ENCODE measurements at places on chromosomes 2 and 18.
A peak's percentile ranks its signal among the peaks of the same experiment; 100 is the strongest.

GRCh38 chr2:212237350-212238095, 301.1 kb downstream of the ERBB4 start:
- DNase-seq, result no peak

GRCh38 chr2:72159211-72159993, 11.7 kb upstream of the CYP26B1 start:
- no peak for DNase-seq

DNA sequence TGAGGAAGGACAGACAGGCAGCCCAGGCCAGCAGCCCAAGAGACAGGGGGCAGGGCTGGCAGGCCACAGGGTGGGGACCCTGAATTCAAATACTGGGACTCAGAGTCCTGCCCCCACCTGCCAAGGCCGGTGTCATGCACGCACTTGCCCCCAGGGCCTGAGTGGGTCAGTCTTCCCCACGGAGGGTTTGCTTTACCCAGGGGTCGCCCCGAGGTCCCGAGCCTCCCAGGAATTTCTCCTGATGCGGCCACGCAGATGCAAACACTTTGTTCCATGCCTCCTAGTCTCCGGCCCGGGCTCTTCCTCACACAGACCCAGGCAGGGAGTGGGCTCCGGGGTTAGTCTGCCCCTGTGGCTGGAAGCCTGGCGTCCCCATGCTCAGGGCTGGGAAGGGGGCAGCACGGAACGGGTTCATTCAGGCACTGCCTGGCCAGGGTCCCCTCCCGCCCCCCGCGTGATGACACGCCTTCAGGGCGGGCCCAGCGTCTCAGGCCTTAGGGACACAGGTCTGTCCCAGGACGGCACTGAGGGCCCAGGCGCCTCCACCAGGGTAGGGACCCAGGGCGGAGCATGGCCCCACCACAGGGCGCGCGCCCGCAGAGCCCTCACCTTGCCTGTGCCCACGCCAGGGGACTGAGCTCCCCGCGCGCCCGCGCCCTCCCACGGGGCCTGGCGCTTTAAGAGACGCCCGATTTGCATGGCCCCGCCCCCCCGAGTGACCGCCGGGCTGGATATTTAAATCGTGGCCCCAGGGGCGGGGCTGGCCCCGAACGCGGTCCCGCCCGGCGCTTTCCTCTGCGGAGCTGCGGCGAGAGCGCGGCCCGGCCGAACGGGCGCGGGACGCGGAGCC, at the start of gene SNED1:
TSS of gene SNED1 (plus strand) at position 763 of the 850 bp plus-strand sequence. CDS start 220 bp downstream, outside the sequence.
- DNase-seq, result peak; percentile 63

DNA sequence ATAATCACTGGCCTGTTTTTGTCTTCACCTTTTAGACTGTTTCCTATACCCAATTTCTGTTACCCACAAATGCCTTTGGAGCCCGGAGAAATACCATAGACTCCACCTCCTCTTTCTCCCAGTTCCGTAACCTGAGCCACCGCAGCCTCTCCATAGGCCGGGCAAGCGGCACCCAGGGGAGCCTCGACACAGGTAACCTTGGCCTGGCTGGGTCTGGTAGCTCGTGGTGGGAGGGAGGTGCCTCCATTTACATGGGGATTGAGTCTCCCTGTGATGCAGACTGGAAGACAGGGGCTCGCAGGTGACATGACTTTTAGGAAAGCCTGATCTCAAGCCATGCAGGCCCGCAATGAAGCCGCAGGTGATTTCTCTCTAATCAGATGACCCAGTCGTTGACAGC, 100.6 kb downstream of the CABLES1 start:
- DNase-seq, result no peak

DNA sequence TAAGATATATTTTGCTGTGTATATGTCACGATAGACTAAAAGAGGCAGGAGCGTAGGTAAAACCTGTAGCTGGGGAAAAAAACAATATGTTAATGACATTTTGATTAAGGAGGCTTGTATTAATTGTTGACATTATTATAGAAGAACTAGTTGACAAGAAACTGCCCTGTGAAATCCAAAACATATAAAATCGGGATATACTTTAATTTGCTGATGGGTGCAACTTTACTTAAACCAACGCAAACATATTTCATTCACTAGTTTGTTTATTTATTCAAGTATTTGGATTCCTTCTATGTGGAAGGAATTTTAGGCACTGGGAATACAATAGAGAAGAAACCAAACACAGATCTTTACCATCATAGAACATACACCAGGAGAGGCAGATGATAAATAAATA, 8.0 kb downstream of the WDR7 start:
- no peak for DNase-seq

DNA sequence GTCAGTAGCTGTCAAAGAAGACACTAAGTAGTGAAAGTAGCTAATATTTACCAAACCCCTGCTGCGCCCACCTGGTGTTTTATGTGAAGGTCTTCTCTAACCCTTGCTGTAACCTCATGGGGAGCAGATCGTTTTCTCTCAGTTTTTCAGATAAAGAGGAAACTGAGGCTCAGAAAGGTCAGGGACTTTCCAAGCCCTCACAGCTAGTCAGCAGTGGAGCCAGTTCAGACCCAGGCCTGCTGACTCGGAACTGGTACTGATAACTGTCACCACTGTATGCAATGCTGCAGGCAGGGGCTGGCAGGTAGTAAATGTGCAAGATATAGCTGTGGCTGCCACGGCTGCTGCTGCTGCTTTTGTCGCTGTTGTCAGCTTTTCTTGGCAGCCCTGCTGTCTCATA, 69.1 kb downstream of the LRRFIP1 start:
- no peak for DNase-seq

- no peak for DNase-seq
Observed at GRCh38 chr2:105882341-105882740, 137.6 kb downstream of the NCK2 start.

DNA sequence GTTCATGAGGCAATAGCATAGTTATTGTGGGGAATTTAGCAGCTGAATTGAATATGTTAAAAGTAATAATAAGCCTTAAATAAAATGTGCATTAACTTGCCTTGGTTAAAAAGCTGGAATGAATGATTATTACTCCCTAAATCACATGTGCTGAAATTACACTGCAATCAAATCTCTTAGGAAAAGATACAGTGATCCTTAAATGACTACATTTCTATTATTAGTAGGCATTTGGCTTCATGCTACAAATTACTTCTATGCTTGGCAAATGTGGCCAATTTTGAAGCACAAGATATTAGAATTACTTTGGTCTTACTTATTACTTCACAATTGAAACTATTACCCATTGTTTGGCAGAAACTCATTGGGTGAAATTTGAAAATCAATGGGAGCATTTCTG, 5.4 kb downstream of the RND3 start:
- no peak for DNase-seq

DNA sequence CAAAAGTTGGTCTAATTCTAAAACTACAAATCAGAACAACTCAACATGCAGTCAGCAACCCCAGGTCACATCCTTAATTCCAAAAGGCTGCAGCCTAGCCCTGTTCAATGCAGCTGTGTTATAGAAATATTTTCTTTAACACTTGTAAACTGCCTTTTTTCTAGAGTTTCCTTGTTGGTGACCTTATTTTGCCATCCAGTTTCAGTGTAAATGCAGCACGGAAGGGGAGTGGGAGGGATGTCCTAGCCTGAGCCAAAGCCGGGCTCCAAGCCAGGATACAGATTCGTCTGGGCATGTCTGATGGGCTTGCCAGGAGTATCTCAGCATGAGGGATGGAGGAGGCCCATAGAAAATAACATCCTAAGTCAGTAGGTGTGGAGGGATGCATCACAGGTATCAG, 17.7 kb upstream of the SP3 start:
- DNase-seq, result peak; percentile 68

DNA sequence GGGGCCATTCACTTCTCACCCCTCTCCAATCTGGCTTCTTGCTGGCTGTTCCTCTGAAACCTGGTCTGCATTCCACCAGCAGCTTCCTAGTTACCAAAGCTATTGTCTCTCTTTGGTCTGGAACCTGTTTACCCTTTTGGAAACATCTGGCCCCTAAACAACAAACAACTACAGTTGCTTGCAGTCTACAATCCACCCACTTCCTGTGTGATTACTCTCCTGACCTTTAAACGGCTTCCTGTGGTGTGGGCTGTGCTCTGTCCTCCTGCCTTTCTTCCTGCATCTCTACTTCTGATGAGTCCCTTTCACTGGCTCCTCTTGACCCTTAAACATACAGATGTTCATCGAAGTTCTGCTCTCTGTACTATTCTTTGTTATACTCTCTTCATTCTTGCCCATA, 303.8 kb downstream of the TDRD15 start:
- DNase-seq, result no peak

- no peak for DNase-seq
Observed at GRCh38 chr2:233096006-233096405, 35.9 kb downstream of the INPP5D start.

- DNase-seq, result no peak
Observed at GRCh38 chr2:65045651-65046050, 10.6 kb upstream of the CEP68 start.

DNA sequence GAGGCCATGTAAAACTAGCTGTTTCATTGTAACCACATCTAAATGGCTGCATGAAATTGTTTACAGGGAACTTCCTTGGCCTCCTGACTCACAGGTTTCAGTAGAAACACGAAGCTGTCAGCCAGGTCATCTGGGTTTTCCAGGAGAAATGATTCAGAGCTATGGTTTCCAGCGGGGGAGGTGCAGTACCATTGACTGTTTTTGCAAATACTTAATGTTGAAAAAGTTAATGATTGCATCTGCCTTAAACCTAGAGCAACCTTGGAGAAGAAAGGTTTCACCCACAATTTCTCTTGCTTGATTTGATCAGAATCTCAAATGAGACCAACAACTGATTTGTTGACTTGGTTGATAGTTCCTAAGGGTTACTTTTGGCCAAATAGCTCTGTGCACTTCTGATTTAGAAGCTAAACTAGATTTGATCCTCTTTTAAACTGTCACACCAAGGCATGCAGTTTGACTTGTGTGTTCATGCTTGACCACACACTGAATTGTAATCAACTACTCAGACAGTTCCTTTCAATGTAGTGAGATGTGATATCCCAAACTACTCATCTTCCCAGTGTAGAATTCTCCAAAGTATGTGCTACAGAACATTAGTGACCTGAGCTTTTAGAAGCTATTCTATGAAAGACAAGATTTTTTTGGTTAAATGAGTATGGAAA, 193.5 kb upstream of the CHST9 start:
- DNase-seq, result peak; percentile 33

GRCh38 chr2:226380679-226381078, 418.9 kb downstream of the IRS1 start:
- DNase-seq, result no peak

DNA sequence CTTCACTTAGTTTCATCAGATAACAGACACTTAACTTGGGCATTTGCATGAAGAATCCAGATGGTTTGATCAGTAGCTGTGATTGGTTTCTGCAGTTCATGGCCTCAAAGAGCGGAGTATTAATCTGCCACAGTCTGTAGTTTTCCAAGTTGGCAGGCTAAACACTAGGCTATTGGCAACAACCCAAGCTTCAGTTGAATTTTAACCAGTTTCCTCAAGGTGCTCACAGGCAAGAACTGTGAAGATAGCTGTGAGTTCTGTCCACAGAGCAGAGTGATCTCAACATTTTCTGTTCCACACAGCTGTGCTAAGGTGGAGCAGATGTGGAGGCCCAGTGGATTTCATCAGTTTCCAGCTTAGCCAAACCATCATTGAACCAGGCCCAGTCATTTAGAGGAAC, 469.5 kb upstream of the LINC00305 start:
- no peak for DNase-seq

GRCh38 chr2:199443589-199444130, 14.1 kb downstream of the SATB2 start:
- DNase-seq, result no peak

GRCh38 chr18:9861157-9861556, 24.6 kb upstream of the TXNDC2 start:
- no peak for DNase-seq

GRCh38 chr2:217160103-217160743, 300.4 kb upstream of the TNP1 start:
- no peak for DNase-seq

- DNase-seq, result no peak
Observed at GRCh38 chr2:24892928-24893327, 27.1 kb downstream of the ADCY3 start.

DNA sequence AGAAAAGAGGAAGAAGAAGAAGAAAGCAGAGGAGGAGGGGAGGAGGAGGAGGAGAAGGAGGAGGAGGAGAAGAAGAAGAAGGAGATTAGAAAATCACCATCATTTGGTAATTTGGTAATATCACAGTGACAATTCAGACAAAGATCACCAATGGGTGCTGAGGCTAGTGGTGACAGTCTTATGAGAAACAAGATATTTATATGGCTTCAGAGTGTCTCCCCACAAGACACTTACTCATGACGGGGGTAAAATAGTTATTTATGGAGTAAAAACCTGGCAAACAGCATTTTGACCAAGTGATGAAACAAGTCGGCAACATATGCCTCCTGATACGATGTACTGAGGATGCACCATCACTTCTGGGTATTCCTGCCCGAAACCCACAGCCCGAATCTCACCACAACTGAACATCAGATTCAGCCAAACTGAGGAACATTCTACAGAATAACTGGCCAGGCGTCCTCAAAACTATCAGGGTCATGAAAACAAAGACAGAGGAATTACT, 4.9 kb downstream of the ASPRV1 start:
- DNase-seq, result no peak

DNA sequence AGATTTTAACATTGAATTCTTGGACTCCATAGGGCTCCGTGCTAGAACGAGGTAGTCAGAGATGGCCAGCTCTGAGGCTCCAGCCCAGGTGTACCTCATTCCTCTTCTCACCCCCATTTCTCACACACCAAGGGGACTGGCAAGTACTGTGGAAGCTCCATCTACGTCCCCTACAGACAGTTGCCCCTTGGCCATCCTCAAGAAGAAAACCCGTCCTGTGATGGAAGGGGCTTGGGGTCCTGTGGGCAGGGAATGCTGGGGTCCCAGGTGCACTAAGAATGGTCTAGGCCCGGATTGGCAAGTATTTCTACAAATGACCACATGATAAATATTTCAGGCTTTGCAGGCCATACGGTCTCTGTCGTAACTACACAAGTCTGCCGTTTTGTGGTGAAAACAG, 110.3 kb downstream of the PDCL3 start:
- DNase-seq, result no peak

GRCh38 chr2:47118581-47118980, 36.5 kb downstream of the STPG4 start:
- no peak for DNase-seq

GRCh38 chr18:39839782-39840181, 2115.3 kb upstream of the PIK3C3 start:
- no peak for DNase-seq

DNA sequence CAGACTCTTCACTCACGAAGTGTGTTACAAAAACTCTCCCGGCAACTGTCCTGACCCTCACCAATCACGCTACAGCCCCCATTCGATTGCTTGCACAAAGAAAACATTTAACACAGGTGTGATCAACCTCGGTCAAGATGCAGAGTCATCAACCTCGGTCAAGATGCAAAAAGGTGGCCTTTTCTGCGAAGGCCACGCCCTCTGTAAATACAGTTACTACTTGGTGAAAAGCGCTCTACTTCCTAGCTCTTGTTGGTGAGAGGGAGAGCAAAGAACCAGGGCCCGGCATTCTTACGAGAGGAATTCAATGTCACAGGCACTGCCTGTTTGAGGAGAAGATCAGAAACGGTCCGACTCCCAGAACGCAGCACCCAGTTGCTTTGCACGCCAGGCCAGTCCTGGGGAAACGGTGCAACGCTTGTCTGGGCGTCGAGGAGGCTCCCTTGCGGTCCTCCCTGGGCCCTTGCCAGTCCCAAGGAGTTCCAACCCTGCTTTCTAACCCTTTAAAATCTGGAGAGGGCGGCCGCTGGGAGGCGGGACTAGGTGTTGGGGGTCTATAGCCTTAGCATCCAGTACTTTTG, 1.9 kb downstream of the PIEZO2 start:
- no peak for DNase-seq

- no peak for DNase-seq
Observed at GRCh38 chr2:2230433-2230817, 100.7 kb downstream of the MYT1L start.

Data from stromal cell of bone marrow (primary cell).